ENCODE measurements at places on chromosomes 4 and X.

GRCh38 chr4:2434420-2434819 is 15.7 kb downstream of the CFAP99 start:
- DNase-seq: no peak

- DNase-seq: no peak
Observed at GRCh38 chrX:35432056-35432455, 366.1 kb upstream of the MAGEB16 start.

DNA sequence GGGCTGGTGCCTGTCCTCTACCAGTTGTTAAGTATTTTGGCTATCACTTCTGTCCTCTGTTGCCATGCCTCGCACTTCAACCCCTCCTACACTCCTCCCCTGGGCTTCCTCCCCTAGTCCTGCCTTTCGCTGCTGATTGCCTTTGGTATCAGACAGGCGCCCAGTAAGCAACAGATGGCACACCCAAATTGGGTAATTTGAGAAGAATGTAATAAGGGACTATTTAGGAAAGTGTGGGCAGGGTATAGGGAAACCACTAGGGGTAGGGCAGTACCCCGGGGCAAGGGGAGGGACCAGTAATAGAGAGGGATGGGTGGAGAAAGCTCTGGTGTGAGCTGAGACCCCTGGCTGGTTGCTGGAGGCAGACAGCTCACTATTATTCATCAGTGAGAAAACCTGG is 172.7 kb upstream of the USP9X start:
- DNase-seq: no peak

GRCh38 chrX:92270936-92271855 is 492.0 kb downstream of the PCDH11X start:
- DNase-seq: no peak

- DNase-seq: no peak
Observed at GRCh38 chrX:70423936-70424675, 992 bp downstream of the GDPD2 start.

Measured in uterus (tissue), 4 donors.